ENCODE measurements at places on chromosomes 1 and 21.

DNA sequence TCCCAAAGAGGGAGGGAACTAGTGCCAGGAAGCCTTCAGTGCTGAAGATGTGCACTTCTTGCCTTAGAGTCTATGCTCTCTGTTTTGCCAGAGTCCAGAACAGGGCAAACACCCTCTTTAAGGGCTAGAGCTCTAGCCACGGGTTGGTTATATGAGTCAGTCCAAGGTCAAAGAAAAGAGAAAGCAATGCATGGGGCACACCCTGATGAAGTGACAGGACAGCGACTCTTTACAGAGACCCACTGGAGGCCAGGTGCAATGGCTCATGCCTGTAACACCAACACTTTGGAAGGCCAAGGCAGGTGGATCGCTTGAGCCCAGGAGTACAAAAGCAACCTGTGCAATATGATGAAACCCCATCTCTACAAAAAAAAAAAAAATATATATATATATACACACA is 86.1 kb downstream of the TGFBR3 start:
- no peak for DNase-seq

GRCh38 chr1:96370757-96371156 is 350.8 kb upstream of the PTBP2 start:
- no peak for DNase-seq

DNA sequence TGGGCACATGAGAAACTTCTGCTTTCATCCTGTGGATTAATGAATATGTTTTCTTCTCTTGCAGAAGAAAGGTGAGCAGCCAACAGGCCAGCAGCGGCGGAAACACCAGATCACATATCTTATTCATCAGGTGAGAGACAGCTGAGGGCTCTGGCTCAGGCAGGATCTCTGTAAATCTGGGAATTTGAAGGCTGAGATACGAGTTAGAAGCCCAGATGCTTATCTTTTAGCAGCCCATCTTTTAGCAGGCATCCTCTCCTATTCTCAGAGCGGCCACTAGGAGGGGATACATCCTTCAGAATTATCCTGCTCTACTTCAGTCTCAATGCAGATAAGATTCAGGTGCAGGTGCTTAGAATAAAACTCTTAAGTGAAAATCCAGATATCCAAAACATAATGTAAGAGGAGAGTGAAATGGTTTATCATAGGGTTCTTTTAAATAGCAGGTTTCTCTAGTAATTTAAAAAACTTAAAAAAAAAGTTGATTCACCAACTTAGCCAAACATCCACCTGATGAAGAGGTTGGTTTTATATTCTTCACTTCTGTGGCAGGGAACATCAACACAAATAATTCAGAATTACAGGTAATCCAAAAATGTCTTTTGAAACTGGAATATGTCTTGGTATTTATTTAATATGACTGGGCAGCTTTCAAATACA is 19.3 kb downstream of the SH2D2A start:
- peak; percentile 57 for DNase-seq

GRCh38 chr1:93805027-93805610 is 73.9 kb downstream of the DNTTIP2 start:
- DNase-seq, result no peak

DNA sequence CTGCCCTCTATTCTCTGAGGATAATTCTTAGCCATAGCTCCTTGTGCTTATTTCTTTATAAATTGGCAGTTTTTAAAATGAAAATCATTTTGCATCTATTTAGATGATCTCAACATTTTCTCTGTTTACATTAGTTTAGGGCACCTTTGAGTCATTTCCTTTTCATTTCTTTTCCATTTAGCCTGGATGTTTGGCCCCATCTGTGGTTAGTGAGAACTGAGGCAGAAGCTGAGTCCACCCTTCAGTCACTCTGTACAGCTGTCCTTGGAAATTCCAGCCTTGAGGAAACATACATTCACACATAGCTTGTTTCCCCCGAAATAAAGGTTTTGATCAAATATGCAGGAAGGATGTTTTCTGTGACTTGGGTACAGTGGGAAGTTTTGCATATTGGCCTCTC is 123.7 kb downstream of the NTNG1 start:
- DNase-seq, result no peak
